ENCODE measurements at places on chromosomes 16 and 17.
A peak's percentile ranks its signal among the peaks of the same experiment; 100 is the strongest.

DNA sequence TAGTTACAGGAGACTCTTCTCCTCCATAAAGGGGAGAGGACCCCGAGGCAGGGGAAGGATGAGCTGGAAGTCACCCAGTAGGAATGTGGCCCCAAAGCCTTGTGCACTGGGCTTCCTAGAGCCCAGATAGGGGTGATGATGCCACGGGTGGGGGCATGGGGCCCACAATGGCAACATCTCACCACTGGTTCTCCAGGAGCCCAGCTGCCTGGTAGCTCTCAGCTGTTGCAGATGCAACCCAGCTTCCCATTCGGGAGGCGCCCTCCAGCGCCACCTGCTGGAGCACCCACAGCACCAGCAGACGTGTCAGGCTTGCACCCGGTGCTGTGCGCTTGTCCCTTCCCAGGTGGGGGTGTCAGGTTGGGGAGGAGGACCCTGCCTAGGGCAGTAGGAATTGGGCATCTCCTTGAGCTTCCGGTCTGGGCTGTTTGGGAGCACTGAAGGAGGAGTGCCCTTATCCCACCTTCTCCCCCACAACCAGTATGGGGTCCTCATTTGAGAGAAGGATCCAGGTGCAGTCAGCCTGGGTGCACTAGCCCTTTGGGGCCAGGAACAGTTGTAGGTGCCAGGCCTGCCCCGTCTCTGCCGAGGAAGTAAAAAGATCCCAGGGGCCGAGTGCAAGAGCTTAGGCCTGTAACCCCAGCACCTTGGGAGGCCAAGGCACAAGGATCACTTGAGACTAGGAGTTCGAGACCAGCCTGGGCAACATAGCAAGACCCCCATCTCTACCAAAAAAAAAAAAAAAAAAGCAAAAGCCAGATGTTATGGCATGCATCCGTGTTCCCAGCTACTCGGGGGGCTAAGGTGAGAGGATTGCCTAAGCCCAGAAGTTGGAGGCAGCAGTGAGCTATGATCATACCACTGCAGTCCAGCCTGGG is 14.4 kb downstream of the CDIPT start:
- peak; percentile 80 for DNase-seq

- DNase-seq, result no peak
Measured at GRCh38 chr16:66899945-66900710, 18.6 kb downstream of the CDH16 start.

GRCh38 chr17:55134486-55135157 is 130.1 kb upstream of the HLF start:
- no peak for DNase-seq

- DNase-seq, result no peak
Measured at GRCh38 chr17:40479754-40480480, 21.5 kb downstream of the TNS4 start.

GRCh38 chr16:58428621-58429542 is 36.6 kb downstream of the GINS3 start:
- DNase-seq, result no peak

GRCh38 chr16:19853132-19853741 is 31.4 kb downstream of the GPRC5B start:
- DNase-seq, result no peak

- DNase-seq, result no peak
Measured at GRCh38 chr16:59573528-59574271, 839.6 kb upstream of the GOT2 start.

GRCh38 chr16:89270666-89271345 is 53.3 kb downstream of the ZNF778 start:
- no peak for DNase-seq

DNA sequence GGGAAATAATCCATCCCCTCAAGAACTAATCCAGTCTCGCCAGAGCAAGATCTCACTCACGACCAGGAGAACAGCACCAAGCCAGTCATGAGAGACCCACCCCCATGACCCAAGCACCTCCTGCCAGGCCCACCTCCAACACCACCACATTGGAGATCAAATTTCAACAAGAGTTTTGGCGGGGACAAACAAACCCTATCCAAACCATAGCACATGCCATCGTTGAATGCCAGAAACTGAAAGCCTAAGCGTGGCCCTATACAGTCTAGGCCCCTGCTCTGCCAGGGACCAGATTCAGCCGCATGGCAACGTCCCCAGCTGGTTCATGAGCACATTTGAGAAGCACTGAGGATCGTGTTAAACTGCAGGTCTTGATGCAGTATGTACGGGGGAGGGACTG is 57.3 kb downstream of the AXIN2 start:
- DNase-seq, result no peak

GRCh38 chr17:80981062-80981902 is 10.4 kb upstream of the CHMP6 start:
- DNase-seq, result peak; percentile 43

DNA sequence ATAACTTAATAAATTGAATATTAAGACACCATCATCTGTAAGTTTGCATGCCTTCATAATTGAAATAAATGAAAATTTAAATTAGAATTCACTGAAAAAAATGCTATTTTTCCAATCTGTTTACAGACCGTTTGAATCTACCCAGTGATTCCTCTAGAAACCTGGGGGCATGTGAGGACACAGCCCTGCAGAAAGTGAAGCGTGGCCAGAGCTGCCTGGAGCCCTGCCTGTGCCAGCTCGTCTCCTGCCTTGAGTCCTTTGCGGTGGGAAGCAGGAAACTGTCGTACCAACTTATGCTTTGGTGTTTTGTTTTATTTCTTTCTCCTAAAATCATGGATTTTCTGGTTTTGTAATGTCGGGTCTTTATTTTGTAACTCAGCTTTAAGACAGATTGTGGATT is 67.8 kb upstream of the FA2H start:
- DNase-seq, result no peak

DNA sequence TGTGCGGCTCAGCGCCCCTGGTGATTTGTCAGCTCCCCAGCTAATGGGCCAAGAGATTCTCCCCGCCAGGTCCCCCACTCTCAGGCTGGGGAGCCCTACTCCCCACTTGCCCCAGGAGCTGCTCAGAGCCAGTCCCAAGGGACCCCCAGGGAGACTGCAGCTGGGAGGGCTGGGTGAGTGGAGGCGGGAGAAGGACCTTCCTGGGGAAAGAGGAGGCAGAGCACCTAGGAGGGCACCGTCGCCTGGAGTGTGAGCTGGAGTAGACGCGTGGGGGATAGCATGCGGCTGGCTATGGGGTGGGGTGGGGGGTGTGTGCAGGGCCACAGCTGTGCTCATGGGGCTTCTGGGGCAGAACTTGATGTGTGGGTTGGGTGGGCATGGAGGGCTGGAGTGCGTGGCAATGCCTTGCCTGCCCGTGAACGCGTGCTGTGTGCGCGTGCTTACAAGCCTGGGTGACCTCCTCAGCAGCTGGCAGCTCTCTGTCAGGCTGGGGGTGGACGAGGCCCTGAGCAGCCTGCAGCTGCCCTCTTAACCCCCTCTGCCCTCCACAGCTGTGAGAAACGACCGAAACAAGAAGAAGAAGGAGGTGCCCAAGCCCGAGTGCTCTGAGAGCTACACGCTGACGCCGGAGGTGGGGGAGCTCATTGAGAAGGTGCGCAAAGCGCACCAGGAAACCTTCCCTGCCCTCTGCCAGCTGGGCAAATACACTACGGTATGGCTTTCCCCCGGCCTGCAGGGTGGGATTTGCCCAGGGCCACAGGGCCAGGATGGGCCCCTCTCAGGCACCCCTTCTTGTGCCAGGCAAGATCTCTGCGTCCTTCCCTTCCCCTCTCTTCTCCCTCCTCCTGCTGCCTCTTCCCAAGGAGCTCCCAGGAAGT is 12.9 kb downstream of the GJD3 start:
- no peak for DNase-seq

DNA sequence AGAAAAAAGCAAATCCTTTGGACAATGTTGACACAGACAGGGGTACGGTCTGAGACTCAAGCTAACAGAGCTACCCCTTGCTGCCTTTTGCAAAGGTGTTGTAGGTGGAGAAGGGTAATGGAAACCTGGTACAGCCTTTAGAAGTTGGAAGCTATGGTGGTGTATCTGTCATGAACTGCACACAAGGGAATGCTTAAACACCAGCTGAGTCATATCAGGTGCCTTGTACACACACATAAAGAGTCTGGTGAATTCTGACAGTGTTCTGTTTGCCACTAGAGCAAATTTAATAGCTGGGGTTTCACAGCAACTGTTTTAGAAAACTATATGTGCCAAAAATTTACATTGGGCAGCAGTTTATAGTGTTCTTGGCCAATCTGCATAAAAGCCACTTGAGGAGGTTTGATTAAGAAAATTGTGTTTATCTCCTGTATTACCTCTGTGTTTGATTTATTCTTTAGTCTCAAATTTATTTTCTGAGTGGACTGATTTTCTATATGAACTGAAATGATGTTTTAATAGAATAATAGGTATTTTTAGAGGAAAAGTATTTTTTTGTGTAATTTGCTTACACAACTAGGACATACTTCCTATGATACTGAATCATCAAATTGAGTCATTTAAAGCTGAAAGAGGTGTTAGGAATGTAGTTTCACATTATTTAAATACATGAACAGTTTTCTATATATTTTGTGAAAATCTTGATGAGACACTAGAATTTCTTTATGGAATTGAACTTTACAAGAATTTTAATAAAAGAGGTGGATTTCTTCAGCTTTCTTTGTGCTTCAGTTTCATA is 136.9 kb downstream of the MAP2K6 start:
- DNase-seq, result no peak

- DNase-seq, result no peak
Measured at GRCh38 chr16:73022534-73022933, 25.4 kb downstream of the ZFHX3 start.

All from activated T-cell treated with anti-CD3 and anti-CD28 coated beads for 48 hours (primary cell).